ENCODE measurements at places on chromosomes 12 and 14.

DNA sequence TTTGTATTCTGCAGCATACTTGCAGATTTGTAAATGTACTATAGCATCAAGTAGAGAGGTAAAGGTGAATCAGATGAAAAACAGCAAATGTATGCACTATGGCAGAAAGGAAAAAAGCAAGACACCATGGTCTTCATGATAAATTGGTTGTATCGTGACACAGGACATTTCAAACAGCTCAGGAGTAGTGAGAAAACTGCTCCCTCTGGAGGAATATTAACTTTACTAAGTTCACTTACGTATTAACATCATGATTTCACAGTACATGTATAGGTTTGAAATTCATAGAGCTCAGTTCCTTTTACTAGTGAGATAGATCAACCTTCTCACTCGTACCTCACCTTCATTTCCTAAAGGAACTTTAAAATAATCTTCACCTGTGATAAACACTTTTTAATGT is 6.5 kb downstream of the MBIP start:
- no peak for DNase-seq

GRCh38 chr14:50804181-50804721 is 26.7 kb downstream of the NIN start:
- DNase-seq = no peak

- no peak for DNase-seq
These were observed 118.6 kb downstream of the CCDC91 start for GRCh38 chr12:28308891-28309290.

GRCh38 chr14:85085981-85086380 is 444.0 kb upstream of the FLRT2 start:
- DNase-seq = peak; percentile 21

GRCh38 chr14:51933191-51933590 is 56.2 kb upstream of the RTRAF start:
- no peak for DNase-seq

GRCh38 chr14:51922624-51923023 is 62.2 kb downstream of the GNG2 start:
- peak; percentile 6 for DNase-seq

GRCh38 chr12:46486588-46486987 is 114.0 kb upstream of the SLC38A2 start:
- no peak for DNase-seq

DNA sequence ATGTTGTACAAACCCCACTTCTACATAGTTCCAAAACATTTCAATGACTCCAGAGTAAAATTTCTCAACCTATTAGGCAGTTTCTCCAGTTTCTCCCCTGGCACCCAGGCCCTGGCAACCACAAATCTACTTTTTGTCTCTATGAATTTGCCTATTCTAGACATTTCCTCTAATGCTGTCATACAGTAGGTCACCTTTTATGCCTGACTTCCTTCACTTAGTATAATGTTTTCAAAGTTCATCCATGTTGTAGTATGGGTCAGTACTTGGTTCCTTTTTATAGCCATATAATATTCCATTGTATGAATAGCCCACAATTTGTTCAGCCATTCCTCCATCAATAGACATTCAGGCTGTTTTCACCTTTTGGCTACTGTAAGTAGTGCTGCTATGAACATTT is 67.0 kb downstream of the SPRING1 start:
- no peak for DNase-seq

GRCh38 chr12:62711631-62712241 is 223.2 kb downstream of the PPM1H start:
- DNase-seq = no peak

GRCh38 chr12:94561943-94562411 is 88.4 kb downstream of the TMCC3 start:
- DNase-seq = peak; percentile 91

GRCh38 chr14:26841326-26841725 is 243.5 kb upstream of the NOVA1 start:
- DNase-seq = no peak

GRCh38 chr14:36295642-36296627 is 24.5 kb downstream of the MBIP start:
- DNase-seq = no peak

DNA sequence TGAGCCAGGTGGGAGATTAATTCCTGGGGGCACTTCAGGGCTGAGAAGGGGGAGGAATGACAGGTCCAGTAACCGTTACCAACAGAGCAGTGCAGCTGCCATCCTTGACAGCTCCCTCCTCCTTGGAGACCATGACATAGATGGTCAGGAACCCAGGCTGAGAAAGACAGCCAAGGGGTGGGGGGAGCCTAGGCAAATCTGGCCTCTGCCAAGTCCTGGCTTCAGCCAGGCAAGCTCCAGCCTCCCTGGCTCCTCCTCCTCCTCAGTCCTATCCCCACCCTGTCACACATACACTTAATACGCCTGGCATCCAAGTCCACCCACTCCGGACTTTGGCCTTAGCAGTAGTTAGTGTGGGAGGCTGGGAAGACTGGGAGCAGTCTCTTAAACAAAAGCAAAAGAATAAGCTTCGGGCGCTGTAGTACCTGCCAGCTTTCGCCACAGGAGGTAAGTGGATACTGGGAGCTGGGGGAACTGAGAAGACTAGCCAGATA is at the start of gene RDH5:
RDH5 (plus strand) TSS at position 323 of the 494 bp plus-strand sequence. CDS start 792 bp downstream, outside the sequence.
- DNase-seq = peak; percentile 54

DNA sequence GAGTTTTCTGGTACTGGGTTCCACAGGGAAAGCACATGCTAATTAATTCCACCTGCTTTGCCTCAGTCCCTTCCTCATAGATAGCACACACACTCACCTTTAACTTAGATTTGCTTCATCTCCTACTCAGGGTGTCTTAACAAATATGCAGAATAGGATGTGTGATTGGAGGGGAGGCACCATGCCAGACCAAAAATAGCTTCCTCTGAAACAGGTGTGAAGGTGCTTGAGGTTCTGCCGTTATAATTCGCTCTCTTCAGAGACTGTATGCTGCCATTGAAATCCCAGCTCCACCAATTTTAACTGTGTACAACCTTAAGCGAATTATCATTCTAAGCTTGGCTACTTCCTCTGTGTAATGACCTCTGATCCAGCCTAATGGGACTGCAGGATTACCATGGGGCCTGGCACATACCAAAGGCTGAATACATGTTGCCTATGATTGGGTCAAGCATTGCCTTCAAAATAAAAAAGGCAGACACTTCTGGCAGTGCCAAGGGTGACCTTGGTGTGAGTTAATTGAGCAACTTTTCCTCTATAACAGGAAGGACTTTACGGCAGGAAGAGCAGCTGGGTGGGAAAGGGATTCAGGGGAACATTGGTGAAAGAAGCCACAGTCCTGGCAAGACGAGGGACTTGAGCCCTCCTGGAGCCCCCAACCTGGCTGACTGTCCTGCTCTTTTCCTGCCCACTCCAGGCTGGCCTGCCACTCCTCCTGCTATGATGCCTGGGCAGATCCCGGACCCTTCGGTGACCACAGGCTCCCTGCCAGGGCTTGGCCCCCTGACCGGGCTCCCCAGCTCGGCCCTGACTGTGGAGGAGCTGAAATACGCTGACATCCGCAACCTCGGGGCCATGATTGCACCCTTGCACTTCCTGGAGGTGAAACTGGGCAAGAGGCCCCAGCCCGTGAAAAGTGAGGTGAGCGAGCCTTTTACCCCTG is 9.7 kb downstream of the JDP2 start:
- DNase-seq = no peak

- DNase-seq = no peak
These were observed 12.2 kb downstream of the SYCP3 start for GRCh38 chr12:101727098-101727497.

DNA sequence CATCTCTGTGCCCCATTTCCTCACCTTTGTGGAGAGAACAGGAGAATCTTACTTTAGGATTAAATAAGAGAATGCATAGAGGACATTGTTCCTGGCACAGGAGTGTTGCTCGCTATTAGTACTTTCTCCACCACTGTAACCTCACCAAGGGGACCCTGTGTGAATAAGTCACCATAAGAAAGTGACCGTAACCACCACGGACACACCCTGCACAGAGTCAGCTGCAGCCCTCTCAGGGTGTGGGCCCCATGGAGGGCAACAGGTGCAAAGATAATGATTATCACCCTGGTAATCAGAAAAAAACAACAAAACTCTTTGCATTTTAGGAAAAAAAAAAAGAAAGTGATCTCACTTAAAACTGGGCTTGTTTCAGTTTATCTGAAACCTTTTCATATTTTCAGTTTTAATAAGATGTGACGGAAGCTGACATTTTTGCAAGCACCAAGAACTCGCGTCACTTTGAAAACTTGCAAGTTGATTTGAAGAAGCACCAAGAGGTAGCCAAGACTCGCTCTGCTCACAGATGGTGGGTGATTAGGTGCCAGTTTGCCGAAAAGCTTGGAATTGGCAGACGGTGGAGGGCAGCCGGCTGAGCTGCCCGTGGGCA is 87.0 kb upstream of the VRK1 start:
- no peak for DNase-seq

GRCh38 chr14:90344331-90345238 is 12.8 kb upstream of the NRDE2 start:
- no peak for DNase-seq

DNA sequence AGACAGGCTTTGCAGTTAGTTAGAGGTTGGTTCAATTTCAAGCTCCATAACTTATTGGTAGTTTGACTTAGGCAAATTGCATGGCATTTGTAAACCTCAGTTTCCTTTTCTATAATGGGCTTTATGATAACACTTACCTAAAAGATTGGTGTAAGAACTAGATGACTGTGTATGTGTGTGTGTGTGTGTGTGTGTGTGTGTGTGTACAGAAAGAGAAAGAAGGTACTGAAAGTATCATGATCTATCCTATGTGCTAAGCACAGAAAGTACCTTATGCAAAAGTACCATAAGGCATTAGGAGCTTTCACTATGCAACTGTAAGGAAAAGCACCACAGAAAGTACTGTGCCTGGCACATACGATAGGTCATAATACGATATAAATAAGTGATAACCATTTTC is 304.3 kb upstream of the KITLG start:
- no peak for DNase-seq

- no peak for DNase-seq
These were observed 183.0 kb downstream of the MED13L start for GRCh38 chr12:116094475-116094874.

DNA sequence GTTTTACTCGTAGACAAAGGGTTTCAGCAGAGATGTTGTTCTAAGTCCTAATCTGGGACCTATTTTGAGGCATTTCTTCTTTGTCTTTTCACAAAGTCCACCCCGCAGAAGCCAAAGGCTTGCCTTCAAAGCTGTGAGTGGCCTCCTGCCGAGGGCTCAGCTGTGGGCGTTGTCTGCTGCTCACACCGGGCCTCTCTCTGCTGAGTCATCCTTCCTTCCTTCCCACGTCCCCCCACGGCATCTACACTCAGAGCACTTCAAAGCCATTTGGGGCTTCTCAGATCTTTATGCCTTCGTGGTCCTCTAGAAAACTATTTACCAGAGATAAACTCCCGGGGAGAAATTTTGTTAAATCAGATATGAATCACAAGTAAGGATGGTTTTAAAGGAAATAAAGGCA is 115.9 kb upstream of the TMPO start:
- DNase-seq = peak; percentile 32

All from mammary epithelial cell (primary cell).